ENCODE measurements at places on chromosomes 7 and 10.

DNA sequence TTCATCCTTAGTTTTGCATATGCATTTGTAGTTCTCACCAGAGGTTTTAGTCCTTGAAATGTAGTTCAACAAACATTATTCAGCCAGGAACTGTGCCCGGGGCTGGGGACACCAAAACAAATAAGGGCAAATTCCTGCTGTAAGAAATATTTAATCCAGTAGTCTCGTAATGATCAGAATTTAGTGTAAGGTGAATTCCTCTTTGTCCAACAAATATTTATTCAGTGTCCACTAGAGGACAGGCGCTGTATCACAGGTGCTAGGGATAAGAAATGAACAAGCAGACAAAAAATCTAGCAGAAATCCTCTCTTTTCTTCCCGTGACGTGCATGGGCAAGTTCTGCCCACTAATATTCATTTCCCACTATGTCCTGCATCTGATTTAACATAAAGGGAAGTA is 17.6 kb downstream of the LGI1 start:
- no peak for DNase-seq

DNA sequence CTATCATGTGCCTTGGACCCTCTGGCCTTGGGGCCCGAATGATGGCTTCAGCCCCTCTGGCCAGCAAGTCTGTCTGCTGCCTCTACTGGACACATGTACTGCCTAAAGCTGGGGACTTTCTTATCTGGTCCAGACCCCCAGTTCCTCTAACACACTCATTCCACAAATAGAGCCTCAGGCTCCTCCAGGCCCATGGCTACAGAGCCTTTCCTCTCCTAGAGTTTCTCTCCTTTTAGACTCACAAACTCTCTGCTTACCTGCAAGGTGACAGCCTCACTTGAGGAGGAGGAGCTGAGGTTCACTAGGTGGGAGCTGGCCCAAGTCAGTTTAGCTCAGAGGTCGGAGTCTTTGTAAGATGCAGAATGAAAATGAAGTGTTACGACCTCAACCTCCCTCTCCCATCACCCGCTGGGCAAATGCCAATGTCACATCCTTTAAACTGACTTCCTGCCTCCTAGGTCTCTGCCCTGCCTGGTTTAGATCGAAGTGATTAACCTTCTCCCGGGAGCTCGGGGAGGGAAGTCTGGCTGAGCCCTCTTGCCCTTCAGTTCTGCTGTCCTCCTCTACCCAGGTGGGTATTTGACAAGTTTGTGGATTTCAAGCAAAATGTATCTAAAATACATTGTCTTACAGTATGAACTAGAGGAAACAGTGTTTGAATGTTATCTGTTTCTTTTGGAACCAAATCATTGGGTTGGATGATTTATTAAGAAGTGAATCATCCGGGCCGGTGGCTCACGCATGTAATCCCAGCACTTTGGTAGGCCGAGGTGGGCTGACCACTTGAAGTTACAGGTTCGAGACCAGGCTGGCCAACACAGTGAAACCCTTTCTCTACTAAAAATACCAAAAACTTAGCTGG is 71.9 kb upstream of the TNS3 start:
- no peak for DNase-seq

GRCh38 chr10:5956146-5956936 is 21.0 kb downstream of the IL15RA start:
- no peak for DNase-seq

- no peak for DNase-seq
Measured at GRCh38 chr10:112820320-112820719, 129.7 kb upstream of the TCF7L2 start.

DNA sequence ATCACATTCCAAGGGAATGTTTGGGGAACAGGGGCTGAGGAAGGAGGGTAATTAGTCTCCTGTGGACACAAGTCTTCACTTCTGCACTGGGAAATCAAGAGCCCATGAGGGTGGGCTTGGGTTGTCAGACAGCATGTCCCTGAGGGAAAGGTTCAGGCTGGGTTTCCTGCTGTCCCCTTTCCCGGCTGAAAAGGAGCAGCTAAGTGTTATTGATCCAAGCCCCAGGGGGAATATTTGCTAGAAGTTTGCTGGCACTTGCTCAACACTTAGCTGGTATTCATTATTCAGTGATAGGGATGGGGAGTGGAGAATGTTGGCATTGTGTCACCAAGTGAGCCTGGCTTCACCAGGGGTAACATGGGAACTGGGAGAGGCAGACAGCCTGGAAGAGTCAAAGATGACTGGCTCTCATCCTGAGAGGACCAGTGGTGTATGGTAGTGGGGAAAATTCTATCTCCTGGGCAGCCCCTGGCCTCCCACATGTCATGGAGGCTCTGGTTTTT is 344.4 kb upstream of the PODXL start:
- no peak for DNase-seq

- DNase-seq: no peak
Measured at GRCh38 chr10:128055061-128055868, 71.0 kb downstream of the MKI67 start.

DNA sequence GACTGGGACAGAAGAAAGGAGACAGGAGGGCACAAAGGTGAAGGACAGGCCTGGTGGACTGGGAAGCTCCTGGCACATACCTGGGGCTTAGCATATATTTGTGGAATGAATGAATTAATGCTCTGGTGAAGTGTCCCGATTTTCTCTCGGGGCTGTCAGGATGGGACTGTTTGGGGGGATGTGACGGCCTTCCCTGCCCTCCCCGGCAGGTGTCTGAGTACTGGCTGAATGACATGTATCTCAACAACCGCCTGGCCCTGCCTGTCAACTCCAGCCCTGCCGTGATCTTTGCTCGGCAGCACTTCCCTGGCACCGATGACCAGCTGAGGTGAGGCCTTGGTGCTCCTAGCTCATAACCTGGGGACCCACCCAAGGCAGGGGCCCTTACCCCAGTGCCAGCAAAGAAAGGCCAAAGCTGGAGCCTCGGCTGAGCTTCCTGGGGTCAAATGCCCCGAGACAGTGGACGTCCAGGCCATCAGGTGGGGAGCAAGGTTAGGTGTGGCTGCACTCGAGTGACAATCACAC is 6.5 kb downstream of the CHAT start:
- no peak for DNase-seq

DNA sequence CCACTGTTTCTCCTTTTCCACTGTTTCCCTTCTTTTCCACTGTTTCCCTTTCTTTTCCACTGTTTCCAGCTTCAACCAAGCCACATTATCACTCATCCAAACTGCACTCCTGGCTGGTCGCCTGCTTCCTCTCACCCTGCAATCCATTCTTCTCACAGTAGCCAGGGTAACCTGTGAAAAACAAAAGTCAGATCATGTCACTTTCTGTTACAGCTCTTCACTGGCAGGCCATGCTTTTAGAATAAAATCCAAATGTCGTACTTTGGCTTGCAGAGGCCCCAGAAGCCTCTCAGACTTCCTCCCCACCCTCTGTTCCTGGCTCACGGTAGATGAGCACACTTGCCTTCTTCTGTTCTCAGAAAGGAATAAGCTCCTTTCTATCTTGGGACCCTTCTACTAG is 33.9 kb downstream of the STARD3NL start:
- DNase-seq: no peak

GRCh38 chr7:47347346-47347745 is 234.6 kb downstream of the TNS3 start:
- no peak for DNase-seq

GRCh38 chr10:5896208-5897052 is 6.4 kb downstream of the FBH1 start:
- no peak for DNase-seq

DNA sequence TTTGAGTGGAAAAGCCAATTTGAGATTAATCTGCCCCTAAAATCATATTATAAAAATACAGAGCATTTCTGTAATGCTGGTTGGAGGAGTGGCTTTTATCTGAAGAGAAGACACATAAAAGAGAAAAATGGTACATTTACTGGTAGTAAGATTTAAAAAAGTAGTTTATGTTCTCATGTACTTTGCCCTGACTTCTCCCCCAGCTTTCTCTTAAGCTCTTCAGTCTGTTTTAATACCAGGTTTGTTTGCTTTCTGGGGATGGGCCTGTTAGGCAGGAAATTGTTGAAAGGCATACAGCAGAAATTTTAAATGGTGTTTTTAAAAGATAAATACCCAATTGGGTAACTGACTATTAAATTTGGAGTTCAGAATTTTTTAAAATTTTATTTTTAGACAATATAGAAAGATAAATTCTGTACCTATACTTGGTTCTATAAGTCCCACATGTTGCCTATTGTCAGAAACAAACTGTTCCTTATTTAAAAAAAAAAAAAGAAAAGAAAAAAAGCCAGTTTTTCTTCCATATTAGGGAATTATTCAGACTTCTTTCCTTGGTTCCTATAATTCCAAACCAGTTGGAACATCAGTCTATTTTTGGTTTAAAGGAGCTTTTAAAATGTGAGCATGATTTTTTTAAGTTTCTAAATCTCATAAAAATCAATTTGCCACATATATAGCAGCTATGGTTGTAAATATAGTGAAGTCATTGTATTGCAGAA is 136.6 kb downstream of the ARID5B start:
- no peak for DNase-seq

GRCh38 chr7:85336086-85336485 is 149.2 kb upstream of the SEMA3D start:
- no peak for DNase-seq

- DNase-seq: no peak
Measured at GRCh38 chr7:30200591-30200990, 65.8 kb downstream of the MTURN start.

GRCh38 chr7:134284952-134285351 is 31.8 kb downstream of the SLC35B4 start:
- DNase-seq: no peak

GRCh38 chr7:7274782-7275181 is 92.4 kb downstream of the C1GALT1 start:
- DNase-seq: no peak

DNA sequence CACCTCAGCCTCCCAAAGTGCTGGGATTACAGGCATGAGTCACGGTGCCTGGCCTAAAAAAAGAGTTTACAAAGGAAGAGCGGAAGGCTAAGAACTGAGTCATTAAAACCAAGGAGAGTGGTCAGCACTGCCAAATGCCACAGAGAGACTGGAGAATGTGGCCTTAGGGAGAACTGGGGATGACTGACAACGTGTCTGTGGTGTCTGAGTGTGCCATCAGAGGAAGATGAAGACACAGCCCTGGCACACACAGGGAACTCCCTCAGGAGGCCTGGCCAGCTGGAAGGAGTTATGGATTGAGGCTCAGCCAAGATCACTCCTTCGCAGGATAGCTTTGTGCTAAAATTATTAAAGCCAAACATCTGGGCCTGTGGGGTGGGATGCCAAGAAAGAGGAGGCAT is 3.9 kb upstream of the INA start:
- no peak for DNase-seq

DNA sequence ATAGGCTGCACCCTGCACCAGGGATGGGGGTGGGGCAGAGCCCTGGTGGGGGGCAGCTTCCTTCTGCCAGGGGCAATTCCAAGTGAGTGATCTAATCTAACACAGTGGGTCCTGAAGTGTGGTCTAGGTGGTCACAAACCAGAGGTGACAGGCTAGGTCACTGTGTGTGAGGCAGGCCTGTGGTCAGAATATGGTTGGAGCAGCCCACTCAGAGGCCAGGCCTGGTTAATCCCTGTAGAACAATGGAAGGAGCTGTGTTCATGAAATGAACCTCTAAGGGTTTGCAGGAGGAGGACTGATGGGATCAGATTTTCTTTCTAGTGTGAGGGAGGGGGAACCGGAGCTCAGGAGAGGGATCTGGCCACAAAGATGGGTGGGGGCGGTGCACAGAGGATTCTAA is 10.0 kb upstream of the TSPAN14 start:
- no peak for DNase-seq

DNA sequence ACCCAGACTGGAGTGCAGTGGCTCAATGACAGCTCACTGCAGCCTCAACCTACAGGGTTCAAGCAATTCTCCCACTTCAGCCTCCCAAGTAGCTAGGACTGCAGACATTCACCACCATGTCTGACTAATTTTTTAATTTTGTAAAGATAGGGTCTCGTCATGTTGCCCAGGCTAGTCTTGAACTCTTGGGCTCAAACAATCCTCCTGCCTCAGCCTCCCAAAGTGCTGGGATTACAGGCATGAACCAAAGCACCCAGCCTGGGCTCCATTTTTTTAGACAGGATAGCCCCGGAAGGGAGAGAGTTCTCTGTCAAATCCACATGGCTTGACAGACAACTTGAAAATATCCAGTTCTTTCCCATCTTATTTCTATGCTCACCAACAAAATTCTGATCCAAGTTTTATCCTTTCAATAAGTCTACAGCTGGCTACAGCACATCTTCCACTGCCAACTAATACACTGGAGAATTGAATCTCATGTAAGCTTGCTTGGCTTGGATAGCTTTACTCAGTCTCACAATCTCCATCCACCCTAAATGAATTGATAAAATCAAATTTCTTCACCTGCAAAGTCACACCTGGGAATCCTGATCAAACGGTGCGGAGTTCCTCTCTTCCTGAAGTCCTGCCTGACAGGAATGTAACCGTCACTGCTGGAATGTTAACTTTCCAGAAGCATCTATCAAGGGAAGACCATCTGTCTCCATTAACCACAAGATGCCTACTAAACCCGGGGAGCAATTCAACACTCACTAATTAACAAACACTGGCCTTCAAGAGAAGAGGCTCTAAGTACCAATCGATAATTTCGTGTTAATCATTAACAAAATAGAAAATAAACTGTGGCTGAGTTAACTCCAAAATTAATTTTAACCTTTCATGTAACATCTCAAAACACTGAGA is 239.7 kb upstream of the MKLN1 start:
- no peak for DNase-seq

DNA sequence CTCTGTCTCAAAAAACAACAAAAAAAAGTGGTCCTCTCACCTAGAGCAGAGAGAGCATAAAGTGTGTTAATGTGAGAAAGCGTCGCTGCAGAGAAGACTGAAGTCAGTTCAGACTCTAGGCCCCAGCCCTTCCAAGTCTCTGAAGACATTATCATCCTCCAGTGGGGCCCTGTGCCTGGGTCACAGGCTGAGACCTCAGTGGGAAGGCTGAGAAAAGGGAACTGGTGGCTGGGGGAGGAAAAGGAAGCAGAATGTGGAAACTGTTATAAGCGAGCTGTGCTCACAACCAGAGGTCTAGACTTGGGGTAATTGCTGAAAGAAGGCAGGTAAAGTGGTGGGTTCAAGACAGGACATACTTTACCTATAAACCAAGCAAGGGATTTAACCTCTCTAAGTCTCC is 4.9 kb upstream of the RRP12 start:
- DNase-seq: no peak

GRCh38 chr7:24755541-24756407 is 1.5 kb downstream of the GSDME start:
- peak; percentile 76 for DNase-seq

DNA sequence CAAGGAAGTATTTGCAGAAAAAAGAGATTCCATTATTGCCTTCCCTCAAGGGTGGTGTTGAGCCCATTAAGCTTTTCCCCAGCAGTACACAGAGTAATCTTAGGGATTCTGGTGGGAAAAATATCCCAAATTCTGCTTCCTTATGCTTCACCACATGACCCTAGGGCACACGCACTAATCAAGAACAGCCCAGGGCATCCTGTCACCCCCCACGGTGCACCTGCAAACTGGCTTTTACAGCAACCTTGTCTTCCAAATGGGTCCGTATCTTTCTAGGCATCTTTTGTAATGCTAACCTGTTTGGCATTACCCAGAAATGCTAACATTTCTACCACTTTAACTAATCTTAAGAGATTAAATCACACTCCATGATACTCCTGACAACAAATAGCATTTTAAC is 926 bp upstream of the C7orf33 start:
- DNase-seq: no peak

All from GM10248 (cell line).